ENCODE measurements at places on chromosomes 13 and 19.
A peak's percentile ranks its signal among the peaks of the same experiment; 100 is the strongest.

- no peak for DNase-seq
These were observed 261.6 kb downstream of the GPC5 start for GRCh38 chr13:91660076-91660415.

DNA sequence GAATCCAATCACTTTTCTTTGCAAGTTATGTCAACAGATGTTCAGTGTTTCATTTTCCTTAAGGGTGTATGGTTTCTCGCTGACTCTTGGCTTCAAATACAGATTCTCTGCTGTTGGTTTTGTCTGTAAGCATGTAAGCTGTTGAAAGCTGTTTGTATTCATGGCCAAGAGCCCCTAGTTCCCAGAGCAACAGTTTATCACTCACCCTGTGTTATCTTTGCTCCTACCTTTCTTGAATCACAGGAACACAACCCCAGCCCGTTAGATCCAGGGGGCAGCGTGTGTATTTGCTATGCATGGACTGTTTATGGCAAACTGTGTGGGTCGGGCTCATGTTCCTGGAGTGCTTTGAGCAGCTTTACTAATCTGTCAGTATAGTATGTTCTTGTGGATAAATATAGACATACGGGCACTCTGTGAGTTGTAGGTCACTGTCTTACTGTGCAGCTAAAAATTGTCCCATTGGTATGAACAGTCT, 28.9 kb downstream of the FRY start:
- DNase-seq, result no peak

- DNase-seq, result no peak
These were observed 9.4 kb upstream of the EVI5L start for GRCh38 chr19:7820588-7820987.

- DNase-seq, result no peak
These were observed 26.9 kb downstream of the SLITRK6 start for GRCh38 chr13:85772367-85772766.

- DNase-seq, result no peak
These were observed 51.3 kb downstream of the RAB20 start for GRCh38 chr13:110509971-110510786.

DNA sequence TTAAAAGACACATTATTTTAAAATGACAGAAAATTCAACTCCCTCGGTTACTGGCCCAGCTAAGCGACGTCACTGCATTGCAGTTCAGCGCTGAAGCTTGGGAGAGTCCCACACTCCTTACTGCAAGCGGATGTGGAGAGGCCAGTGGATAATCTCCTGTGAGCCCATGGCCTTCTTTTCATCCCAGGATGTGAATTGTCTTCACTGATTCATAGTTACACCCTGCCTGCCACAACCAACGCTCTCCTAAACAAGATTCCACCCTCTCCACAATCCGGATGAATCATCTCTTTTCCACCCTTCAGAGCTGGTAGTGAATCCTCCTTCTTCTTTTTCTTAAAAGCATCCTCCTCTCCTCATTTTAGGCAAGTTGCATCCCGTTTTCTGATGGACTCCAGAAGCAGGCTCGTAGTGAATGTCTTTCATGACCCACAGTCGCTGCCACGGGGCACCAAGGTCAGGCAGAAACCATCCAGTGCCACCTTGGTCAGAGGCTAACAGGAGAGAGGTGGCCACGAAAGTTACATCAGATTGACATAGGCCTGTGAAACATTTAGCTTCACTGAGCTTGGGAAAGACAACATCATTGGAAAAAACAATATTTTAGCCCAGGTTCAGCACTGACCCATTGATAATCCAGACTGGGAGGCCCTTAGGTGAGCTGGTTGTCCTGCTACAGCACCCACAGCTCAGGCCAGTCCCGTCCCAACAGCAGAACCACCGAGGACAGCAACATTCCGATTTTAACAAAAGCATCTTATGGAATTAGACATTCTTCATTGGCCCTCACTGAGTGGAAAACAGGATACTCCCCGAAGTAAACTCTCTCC, 2.0 kb downstream of the GJB2 start:
- peak; percentile 68 for DNase-seq

DNA sequence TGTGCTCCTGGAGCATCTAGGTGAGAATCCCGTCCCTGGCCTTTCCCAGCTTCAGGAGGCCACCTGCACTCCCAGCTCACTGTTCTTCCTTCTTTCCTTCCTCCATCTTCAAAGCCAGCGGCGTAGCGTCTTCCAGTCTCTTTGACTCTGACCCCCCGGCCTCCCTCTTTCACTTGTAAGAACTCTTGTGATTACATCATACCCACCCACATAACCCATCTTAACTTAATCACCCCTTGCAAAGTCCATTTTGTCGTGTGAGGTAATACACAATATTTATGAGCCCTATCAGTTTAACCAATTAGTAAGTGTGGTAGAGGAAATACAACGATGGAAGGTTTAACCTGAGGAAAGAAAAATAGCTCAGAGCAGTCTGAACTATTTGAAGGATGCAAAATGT, 4.6 kb upstream of the CDC16 start:
- DNase-seq, result no peak

GRCh38 chr13:90232291-90232690, 1115.2 kb upstream of the MIR17HG start:
- no peak for DNase-seq

DNA sequence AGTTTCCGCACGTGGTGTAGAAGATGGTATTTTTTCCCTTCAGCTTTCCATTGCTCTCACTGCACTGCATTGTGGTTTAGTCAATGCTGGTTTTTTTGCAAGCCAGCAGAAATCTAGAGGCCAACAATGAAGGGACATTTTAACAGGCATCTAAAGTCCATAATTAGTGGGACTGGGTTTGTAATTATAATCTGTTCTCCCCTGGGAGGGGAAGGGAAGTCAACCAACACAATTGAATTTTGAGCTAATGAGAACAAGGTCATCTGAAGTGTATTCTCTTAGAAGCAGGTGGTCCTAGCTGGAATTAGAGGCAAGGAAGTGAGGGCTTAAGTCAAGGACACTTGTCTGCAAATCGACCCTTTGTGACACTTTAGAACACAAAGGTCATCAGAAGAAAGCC, 156.4 kb downstream of the MYO16 start:
- DNase-seq, result no peak

DNA sequence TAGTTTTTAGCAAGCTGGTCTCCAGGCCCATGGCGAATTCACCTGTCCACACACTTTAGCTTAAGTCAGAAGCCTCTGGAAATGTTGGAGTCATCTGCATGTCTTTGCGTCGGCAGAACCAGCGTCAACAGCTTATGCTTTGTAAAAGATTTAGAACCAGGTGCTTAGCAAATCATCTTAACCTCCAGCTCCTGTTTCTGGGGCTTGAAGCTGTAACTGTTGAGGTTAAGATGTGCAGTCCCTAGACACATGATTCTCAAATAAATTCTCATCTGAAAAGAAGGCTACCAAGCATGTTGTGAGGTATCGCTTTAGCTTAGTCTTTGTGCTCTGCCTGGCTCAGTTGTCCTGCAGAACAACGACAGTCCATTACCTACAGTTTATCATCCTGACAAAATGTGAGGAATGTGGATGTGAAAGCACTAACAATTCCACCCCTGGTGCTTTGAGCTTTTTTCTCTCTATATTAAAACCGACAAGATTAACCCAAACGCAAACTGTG, 4.4 kb downstream of the EFNB2 start:
- no peak for DNase-seq

DNA sequence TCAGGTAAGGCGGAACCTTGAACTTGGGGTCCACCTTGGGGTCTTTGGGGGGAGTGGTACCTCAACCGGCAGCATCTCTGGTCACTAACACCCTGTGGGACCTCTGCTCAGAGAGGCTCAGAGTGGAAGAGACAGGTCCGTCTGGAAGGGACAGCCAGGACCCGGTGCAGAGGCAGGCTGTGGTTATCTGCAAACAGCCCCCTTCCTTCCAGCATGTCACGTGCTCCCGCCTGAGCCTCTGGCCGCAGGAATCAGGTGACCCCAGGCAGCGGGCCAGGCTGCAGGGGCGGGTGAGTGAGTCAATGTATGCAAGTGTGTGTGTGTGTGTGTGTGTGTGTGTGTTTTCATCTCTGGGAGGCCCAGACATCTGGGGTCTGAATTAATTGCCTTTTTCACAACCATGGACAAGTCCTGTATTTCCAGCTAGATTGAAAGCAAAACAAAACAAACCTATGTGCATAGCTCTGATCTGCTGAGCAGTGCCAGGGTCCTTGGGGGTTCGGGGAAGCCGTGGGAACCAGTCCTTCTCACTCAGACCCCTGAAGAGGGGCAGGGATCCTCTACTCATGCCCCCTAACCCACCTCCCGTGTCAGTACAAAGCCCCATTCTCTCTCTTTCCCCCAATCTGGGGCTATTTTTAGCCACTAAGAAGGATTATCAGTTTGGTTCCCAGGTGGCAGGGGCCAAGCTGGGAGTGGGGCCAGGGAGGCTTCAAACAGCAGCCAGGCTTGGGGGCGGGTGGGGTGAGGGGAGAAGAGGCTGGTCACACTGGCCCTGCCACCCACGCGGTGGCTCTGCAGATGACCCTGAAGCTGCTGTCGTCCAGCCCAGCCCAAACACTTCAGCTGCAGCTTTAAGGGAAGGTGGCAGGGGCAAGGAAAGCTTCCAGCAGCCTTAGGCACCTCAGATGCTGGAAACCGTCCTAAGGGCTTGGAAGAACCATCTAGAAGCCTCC, 31.4 kb downstream of the CERS4 start:
- DNase-seq, result peak; percentile 83

DNA sequence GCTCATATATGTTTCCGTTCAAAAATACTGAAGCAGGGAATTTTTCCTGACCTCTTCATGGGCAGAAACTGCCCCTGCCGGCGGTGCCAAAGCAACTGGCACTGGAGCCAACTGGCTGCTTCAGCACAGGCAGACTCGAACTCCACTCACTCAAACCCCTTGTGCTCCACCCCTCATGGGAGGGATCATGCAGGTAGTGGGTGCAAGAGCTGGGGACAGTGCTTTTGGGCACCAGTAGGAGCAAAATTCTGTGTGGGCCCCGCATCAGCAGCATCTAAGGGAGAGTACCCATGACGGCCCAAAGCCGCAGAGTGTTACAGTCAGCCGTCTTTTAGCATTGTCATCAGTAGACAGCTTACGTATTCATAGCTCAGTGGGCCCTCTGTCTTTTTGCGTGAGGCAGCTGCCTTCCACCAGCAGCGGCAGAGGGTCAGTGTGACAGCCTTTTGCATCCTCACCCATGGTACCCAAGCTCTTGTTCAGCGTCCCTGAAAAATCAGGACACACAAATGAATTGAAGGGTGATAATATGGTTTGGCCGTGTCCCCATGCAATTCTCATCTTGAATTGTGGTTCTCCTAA, 393.8 kb downstream of the SLITRK6 start:
- no peak for DNase-seq

- DNase-seq, result no peak
These were observed 65.6 kb upstream of the TDRD3 start for GRCh38 chr13:60331249-60332012.

- DNase-seq, result peak; percentile 74
These were observed 3.2 kb downstream of the ELAVL1 start for GRCh38 chr19:8001995-8002849.

GRCh38 chr19:31890230-31890629, 455.2 kb upstream of the ZNF507 start:
- DNase-seq, result no peak

GRCh38 chr19:43777163-43777695, 3.5 kb downstream of the KCNN4 start:
- DNase-seq, result no peak

GRCh38 chr19:3061182-3062161, 823 bp downstream of the TLE5 start:
- DNase-seq, result peak; percentile 41

GRCh38 chr13:91295712-91296410, 51.6 kb upstream of the MIR17HG start:
- DNase-seq, result no peak

- no peak for DNase-seq
These were observed 17.4 kb downstream of the LEUTX start for GRCh38 chr19:39796000-39796498.

DNA sequence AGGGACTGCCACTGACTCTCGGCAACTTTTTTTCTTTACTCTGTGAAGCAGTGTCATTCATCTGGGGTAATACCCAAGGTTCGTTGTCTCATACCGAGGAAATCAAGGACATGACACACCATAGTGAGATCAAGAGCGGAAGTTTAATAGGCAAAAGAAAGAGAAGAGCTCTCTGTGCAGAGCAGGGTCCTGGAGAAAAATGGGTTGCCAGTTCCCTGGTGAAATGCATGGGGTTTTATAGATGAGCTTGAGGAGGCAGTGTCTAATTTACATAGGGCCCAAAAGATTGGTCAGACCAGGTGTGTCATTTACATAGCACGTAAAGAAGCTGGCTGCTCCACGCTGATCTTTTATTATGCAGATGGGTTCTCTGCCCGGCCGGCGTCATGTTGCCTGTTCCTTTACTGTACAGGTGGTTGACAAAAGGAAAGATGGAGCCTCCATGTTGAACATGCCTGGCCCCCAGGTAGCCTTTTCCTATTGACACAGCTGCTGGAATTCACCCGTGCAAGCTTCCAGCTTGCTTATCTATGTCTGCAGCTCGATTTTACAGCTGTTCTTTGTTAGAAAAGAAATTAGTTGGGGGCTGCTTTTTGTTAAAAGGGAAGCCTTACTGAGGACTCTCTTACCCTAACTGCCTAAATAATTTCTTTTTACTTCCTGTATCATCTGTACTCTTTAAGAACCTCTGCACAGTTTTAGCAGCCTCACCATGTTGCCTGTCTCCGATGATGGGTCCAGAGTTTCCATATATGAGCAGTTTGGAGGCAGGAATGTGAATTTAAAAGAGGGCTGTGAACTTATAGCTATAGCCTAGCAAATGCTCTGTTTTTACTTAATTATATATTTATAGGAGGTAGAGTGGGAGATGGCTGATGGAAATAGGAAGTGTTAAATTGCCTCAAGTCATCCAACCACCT, 98.0 kb upstream of the DIAPH3 start:
- no peak for DNase-seq

DNA sequence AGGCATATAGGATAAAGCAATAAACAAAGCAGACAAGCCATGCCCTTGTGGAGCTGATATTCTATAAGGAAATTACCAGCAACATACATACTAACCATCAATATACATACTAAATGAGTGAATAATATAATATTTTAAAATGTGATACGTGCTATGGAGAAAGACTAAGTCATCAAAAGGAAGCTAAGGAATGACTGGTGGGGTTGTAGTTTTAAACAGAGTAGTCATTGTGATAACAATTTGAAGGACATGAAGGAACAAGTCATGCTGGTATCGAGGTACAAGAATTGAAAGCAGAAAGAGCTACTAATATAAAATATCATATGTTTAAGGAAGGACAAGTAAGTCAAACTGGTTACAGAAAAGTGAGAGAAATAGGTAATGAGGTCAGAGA, 894.9 kb upstream of the PCDH9 start:
- no peak for DNase-seq

All from myocyte (in vitro differentiated cells).